ENCODE measurements at places on chromosomes 5 and 9.

DNA sequence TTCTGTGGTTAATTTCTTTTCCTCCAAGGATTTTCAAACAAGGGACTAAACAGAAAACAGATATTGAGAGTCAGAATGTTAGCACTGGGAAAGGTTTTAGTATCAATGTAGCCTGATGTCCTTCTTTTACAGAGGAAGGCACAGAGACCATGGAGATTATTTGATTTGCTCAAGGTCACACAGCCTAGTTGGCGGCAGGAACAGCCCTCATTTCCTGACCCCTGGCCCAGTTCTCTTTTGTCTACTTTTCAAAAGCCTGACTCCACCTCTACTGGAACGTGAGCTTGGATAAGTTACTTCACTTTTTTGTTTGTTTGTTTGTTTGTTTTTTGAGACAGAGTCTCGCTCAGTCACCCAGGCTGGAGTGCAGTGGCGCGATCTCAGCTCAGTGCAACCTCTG, 6.6 kb upstream of the NRG2 start:
- DNase-seq: no peak

GRCh38 chr5:121962347-121962670, 534 bp downstream of the SRFBP1 start:
- DNase-seq: no peak

- DNase-seq: no peak
Measured at GRCh38 chr9:137270929-137271695, 6.4 kb upstream of the TOR4A start.

DNA sequence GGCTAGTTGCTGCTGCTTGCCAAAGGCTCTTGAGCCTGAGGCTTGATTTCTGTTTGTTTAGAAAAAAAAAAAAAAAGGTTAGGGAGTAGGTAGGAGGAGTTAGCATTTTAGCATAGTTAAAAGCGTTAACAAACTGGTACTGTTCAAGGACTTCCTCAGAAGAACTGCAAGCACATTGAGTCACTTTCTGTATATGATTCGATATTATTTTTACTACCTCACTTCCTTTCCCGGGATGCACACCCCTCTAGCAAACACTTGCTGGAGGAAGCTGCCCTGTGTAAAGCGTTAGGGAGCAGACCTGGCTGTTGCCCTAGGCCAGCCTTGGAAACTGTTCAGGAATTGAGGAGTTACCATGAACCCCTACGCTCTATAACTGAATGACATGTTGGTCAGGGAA, 15.7 kb upstream of the CEP120 start:
- DNase-seq: no peak

GRCh38 chr5:59449905-59450644, 443.5 kb downstream of the PDE4D start:
- DNase-seq: no peak

- DNase-seq: no peak
Measured at GRCh38 chr9:133725886-133726285, 12.3 kb downstream of the SARDH start.

DNA sequence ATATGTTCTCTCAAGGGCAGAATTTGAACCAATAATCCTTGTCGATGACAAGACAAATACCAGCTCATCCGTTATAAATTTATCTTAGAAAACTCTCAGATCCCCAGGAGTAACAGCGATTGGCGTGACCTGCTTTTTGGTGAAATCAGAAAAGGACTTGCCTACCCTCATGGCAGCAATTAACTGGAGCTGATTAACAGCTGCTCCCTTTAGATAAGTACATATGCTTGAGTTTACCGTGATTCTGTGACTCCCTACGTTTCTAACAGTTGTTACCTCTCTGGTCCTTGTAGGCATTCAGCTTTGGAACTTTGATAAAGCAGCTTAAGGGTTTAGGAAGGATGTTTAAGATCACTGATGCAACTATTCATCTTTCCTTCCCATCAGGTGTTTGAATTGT, 2.6 kb downstream of the INVS start:
- no peak for DNase-seq

DNA sequence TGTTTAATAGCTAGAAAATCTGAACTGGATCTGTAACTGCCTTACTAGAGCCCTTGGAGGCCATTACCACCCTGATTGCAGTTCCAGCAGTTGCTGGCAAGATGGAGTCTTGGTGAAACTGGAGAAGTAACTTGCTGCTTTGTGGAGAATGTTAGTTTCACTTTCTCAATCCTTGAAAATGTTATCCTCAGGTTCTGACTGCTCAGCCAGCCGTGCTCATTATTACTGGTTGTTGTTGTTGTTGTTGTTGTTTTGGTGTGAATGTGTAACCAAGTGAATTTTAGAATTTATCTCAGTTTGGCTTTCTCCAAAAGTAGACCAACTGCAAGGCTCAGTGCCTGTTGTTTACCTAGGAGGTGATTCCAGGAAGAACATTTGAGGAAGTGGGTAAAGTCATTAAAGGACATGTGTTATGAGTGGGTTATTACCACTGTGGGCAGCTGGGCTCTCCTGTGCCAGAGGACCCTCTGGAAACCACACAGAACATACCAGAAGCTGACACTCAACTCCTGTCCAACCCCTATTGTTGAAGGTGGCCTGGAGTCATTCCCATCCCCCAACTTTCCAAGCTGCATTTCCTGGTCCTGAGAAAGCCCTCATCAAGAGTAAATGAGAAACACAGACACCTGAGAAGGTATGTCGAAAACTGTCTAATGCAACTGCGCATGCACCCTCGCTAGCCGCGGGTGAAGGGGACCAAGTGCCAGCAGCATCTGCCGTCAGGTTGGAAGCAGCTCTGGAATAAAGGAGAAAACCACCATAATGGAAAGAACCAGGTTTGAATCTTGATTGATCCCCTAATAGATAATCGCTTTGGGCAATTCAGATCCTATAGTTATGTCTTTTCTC, 111.6 kb downstream of the CMYA5 start:
- no peak for DNase-seq

- no peak for DNase-seq
Measured at GRCh38 chr5:80757290-80757689, 102.5 kb upstream of the DHFR start.

- no peak for DNase-seq
Measured at GRCh38 chr5:149285153-149285552, 13.5 kb downstream of the AFAP1L1 start.

GRCh38 chr5:139132515-139132914, 65.7 kb downstream of the SIL1 start:
- DNase-seq: no peak

- no peak for DNase-seq
Measured at GRCh38 chr9:128845186-128845931, 15.8 kb upstream of the SPOUT1 start.

- DNase-seq: no peak
Measured at GRCh38 chr5:51278539-51278938, 104.7 kb upstream of the ISL1 start.

- no peak for DNase-seq
Measured at GRCh38 chr5:84821924-84822323, 437.2 kb upstream of the EDIL3 start.
